Sigmoid colon (tissue), 7 donors: ENCODE measurements at places on chromosomes 4 and X. TPM values are rescaled to one million over a fixed set of nuclear protein-coding genes. Genes with fewer than 3 reads are reported as not detected.

- no peaks in the 10 kb centered on the region for H3K36me3 ChIP-seq
- no peaks in the 10 kb centered on the region for H3K27me3 ChIP-seq
- H3K4me1 ChIP-seq: no peaks in the 10 kb centered on the region
- H3K27ac ChIP-seq: peak overlapping the region; percentile 76
These were observed 155.7 kb upstream of the JADE1 start for GRCh38 chr4:128653527-128654444.

DNA sequence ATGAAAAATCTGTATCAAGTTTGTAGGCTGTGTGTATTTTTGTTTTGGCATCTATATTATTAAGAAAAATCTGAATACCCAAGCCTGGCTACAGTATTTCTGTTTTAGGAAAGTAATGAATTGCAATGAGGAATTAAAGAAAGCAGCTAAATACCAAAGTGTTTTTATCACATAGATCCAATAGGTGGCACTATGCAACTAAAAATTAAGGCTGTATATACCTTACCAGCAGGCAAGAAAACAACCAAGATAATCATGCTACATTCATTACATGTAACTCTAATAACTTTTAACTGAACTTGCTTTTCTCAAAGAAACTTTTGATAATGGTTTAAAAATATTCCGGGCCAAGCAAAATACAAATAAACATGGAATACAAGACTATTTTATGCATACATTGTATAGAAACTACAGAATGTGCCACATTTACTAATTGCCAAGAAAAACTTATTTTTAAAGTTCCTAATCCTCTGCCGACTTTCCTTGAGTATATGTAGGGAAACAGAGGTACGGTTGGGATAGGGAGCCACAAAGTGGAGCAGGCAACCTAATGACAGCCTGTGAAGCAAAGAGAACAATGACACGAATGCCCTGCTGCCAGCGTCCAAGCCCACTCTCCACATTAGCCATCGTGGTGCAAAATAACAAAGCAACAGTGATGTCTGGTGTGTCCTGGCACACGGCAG is 63.7 kb downstream of the SEC24D start:
- no peaks in the 10 kb centered on the region for H3K36me3 ChIP-seq
- no peaks in the 10 kb centered on the region for H3K27me3 ChIP-seq
- H3K4me1 ChIP-seq: no peaks in the 10 kb centered on the region
- H3K27ac ChIP-seq: peak overlapping the region; percentile 88
- no peak for DNase-seq
- H3K4me3 ChIP-seq: no peak overlapping the region

DNA sequence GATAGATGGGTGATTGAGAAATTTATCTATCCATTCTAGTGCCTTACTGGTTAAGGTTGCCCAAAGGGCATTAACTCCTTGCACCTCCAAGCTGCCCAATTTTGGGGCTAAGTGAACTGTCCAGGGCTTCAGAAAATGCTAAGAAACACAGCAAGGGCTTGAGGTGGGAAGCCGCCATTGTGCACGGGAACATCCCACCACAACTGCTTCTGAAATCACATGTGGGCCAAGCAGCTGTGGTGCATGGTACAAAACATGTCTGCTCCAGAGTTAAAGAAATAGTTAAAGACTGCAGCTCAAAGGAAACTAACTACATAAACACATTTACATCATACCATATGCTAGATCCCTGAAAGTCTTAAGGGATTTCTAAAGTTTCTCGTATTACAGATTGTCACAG is 144.3 kb upstream of the NDST3 start:
- no peak overlapping the region for H3K27ac ChIP-seq
- no peaks in the 10 kb centered on the region for H3K27me3 ChIP-seq
- H3K36me3 ChIP-seq: no peaks in the 10 kb centered on the region
- DNase-seq: no peak
- H3K4me3 ChIP-seq: no peak overlapping the region
- H3K4me1 ChIP-seq: no peaks in the 10 kb centered on the region

DNA sequence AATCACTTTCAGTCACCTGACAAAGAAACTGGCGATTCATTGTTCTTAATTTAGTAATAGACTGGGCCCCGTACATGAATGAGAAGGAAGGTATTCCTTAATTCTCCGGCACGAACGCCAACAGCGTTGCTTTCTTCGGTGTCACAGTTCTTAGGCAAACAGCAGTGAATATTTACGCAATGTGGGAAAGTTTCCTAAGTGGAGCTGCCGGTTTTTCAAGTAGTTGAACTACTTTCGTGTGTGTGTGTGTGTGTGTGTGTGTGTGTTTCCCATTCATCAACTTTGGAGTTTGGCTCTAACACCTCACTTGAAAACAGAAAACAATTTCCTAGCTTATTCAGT is 651 bp downstream of the NXT2 start:
- no peaks in the 10 kb centered on the region for H3K27me3 ChIP-seq
- H3K4me3 ChIP-seq: peak overlapping the region; percentile 56

DNA sequence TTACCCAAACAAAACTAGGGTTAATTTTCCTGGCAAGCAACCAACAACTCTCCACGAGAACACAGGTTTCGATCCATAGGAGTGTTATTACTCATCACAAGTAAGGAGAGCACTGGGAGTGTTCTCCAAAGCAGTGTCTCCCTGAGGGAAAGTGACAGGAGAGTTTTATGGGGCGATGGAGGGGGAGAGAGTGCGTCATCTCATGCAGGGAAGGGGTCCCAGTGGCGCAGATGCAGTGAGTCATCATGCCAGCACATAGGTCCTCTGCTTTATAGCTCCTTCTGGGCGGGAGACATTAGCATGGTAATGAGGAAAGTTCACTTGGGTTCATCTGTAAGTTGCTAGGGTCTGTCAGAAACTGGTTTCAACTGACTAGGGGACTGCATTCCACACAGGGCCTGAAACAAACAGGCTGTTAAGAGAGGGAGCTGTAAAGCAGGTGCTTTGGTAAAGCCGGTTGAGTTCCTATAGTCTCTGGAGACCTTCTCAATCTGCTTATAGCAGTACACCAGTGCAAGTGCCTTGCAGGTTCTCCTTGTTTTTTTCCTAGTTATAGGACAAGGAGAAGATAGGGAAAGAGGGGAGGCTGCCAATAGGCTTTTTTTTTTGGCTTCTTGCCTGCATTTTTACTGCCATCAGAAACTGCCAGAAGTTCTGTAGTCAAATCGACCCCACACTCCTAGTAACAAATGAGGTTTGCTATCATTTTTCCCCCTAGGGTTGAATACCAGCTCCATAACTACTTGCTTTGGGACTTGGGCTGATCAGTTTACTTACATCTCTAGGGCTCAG is 12.8 kb upstream of the BOD1L1 start:
- H3K27ac ChIP-seq: no peak overlapping the region
- no peaks in the 10 kb centered on the region for H3K36me3 ChIP-seq
- no peaks in the 10 kb centered on the region for H3K27me3 ChIP-seq
- H3K4me3 ChIP-seq: no peak overlapping the region
- DNase-seq: no peak
- peaks cover 24% of the 10 kb centered on the region for H3K4me1 ChIP-seq

Gene SMARCAD1
- 16.3 TPM for total RNA-seq

Gene SPATA18
- 1.8 TPM for total RNA-seq

Gene ERCC6L
- total RNA-seq: 0.16 TPM

GRCh38 chr4:154417373-154417673 is 74.3 kb downstream of the DCHS2 start:
- no peaks in the 10 kb centered on the region for H3K36me3 ChIP-seq
- no peaks in the 10 kb centered on the region for H3K4me1 ChIP-seq
- H3K4me3 ChIP-seq: peak overlapping the region; percentile 42
- no peak for DNase-seq
- no peaks in the 10 kb centered on the region for H3K27me3 ChIP-seq

Gene PABPC1L2A
- not detected for total RNA-seq

Gene HTRA3
- total RNA-seq: 20.0 TPM

GRCh38 chr4:94757192-94758140 is at the start of gene BMPR1B:
Gene BMPR1B (plus strand): TSS chr4:94757955. CDS start chr4:95104425, 346,470 bp downstream.
- H3K4me1 ChIP-seq: peaks cover 16% of the 10 kb centered on the region
- peak within 1 kb of the TSS; percentile 65 for H3K27ac ChIP-seq
- DNase-seq: no peak

DNA sequence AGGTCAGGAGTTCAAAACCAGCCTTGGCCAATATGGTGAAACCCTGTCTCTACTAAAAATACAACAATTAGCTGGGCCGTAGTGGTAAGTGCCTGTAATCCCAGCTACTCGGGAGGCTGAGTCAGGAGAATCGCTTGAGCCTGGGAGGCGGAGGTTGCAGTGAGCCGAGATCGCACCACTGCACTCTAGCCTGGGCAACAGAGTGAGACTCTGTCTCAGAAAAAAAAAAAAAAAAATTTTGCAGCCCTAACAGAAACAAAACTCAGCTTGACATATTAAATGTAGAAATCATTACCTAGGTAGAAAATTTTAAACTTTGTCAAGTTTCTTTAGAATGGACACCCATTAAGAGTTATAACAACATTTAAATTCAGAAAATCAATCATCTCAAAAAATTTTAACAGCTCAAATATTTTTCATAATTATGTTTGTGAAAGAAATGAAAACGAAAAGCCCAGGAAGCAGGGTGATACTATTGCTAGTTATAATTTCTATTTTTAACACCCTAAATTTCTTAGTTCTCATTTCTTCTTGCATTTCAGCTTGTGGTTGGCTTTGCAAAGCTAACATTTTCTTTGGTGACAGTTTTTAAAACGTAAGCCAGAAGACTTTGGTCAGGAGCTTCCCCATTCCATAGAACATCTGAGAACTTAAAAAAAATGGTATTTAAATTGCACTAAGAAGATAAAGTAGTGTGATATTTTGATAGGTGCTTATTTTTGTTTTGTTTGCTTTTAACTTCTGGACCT is 33.3 kb upstream of the RBBP7 start:
- H3K4me1 ChIP-seq: no peaks in the 10 kb centered on the region
- no peak overlapping the region for H3K27ac ChIP-seq
- H3K36me3 ChIP-seq: no peaks in the 10 kb centered on the region
- no peak overlapping the region for H3K4me3 ChIP-seq

DNA sequence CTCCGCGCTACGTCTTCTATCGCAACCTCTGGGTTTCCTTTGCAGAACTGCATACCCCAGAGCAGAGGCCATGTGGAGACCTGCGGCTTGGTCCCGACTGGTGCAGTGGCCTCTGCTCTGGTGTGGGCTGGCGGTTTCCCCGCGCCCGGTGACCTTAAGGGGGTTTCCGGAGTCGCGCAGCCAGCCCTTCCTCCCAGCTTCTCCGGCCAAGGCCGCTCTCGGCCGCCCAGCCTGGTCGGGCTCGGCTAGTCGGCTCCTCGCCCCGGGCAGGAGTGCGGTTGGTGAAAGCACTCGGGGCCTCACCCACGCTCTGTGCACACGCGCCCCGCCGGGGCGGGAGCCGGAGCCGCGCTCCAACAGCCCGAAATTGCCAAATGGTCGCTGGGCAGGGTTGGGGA is 84.9 kb downstream of the BCOR start:
- no peaks in the 10 kb centered on the region for H3K27me3 ChIP-seq
- peak; percentile 69 for DNase-seq
- no peaks in the 10 kb centered on the region for H3K4me1 ChIP-seq

Gene ARHGEF38
- not detected for total RNA-seq

DNA sequence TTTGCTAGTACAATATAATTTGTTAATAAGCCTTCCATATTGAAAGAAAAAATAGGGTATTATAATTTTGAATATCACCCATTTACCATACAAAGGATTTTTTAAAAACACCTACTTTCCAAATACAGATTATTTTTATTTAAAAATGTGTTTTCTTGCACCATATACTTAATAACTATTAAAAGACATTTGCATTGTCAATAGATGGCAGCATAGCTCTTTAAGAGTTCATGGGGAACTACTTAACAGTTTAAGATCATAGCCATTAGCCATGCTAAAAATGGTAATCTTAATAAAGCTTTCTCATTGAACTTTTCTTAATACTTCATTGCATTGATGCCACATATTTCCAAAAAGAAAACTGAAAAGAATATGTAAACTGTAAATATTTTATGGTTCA is 1995.9 kb downstream of the C4orf33 start:
- H3K27me3 ChIP-seq: no peaks in the 10 kb centered on the region
- DNase-seq: no peak
- H3K27ac ChIP-seq: no peak overlapping the region
- H3K4me1 ChIP-seq: no peaks in the 10 kb centered on the region

DNA sequence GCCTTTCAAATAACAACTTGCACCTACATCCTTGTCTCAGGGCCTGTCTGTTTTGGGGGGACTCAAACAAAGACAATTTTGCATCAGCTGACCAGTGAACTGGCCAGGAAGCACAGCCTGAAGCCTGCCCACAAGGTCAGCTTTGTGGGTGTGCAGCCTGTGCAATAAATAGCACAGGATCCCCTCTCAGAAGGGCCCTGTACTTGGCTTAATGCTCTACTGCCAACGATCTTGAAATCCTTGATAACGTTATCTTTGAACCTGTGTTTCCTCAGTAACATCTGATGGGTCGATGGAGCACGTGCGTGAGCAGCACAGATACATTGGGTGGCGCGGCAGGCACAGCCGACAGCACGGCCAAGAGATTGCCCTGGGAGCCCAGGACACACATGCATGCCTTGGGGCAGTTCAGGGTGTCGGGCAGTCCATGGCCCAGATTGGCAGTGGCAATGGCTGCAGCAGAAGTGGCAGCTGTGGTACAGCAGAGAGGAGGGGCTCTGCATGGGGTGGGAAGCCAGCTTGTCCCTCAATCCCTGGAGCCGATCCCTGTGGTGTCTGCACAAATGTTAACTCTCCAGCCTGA is 58.8 kb upstream of the ATP6AP2 start:
- H3K4me1 ChIP-seq: no peaks in the 10 kb centered on the region
- H3K4me3 ChIP-seq: no peak overlapping the region
- no peaks in the 10 kb centered on the region for H3K27me3 ChIP-seq
- no peak for DNase-seq

Gene CSAG2
- total RNA-seq: not detected

Gene FAM149A
- 23.8 TPM for total RNA-seq

GRCh38 chr4:107801766-107802211 is 22.9 kb upstream of the SGMS2 start:
- no peak overlapping the region for H3K4me3 ChIP-seq
- H3K27ac ChIP-seq: no peak overlapping the region
- no peak for DNase-seq
- no peaks in the 10 kb centered on the region for H3K36me3 ChIP-seq

DNA sequence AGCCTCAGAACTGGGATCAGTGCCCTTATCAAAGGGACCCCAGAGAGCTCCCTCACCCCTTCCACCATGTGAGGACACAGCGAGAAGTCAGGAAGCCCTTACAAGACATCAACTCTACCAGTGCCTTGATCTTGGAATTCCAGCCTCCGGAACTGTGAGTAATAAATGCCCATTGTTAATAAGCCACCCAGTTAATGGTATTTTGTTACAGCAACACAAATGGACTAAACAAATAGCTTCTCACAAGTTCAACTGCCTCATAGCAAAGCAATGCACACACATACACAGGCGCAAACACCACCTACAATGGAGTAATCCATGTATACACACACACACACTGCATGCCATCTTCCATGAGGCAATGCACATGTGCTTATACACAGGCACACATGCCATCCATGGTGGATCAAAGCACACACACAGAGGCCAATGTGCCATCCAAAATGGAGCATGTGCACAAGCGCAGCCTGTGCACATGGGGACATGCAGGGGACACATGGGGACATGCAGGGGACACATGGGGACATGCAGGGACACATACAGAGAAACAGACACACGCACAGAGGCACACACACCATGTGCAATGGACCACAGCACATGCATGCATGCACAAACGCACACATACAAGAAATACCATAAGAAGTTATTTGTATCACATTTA is 137.6 kb upstream of the TBL1X start:
- no peak overlapping the region for H3K27ac ChIP-seq
- no peaks in the 10 kb centered on the region for H3K27me3 ChIP-seq
- no peaks in the 10 kb centered on the region for H3K4me1 ChIP-seq

- H3K4me1 ChIP-seq: no peaks in the 10 kb centered on the region
- H3K27me3 ChIP-seq: no peaks in the 10 kb centered on the region
- peak overlapping the region; percentile 57 for H3K27ac ChIP-seq
- no peak overlapping the region for H3K4me3 ChIP-seq
- H3K36me3 ChIP-seq: no peaks in the 10 kb centered on the region
These were observed 62.4 kb downstream of the SYNPO2 start for GRCh38 chr4:118950929-118951570.

Gene SLC6A14
- total RNA-seq: not detected
